ENCODE measurements at places on chromosomes 4 and X. TPM values are rescaled to one million over a fixed set of nuclear protein-coding genes. Genes with fewer than 3 reads are reported as not detected.

Gene MSMO1
- 34.6 TPM for total RNA-seq

Gene AKAP14
- not detected for total RNA-seq

Gene NIPAL1
- total RNA-seq: 1.1 TPM

- no peaks in the 10 kb centered on the region for H3K4me1 ChIP-seq
- no peaks in the 10 kb centered on the region for H3K27me3 ChIP-seq
- no peak overlapping the region for H3K27ac ChIP-seq
- H3K36me3 ChIP-seq: no peaks in the 10 kb centered on the region
- no peak for DNase-seq
Measured at GRCh38 chr4:13137390-13137789, 346.8 kb downstream of the RAB28 start.

GRCh38 chrX:137426695-137427425 is 139.1 kb upstream of the ZIC3 start:
- no peak for DNase-seq
- no peaks in the 10 kb centered on the region for H3K27me3 ChIP-seq
- H3K36me3 ChIP-seq: no peaks in the 10 kb centered on the region
- H3K27ac ChIP-seq: no peak overlapping the region
- no peak overlapping the region for H3K4me3 ChIP-seq

- H3K4me3 ChIP-seq: no peak overlapping the region
- no peaks in the 10 kb centered on the region for H3K36me3 ChIP-seq
- DNase-seq: no peak
Measured at GRCh38 chr4:18850867-18851266, 829.3 kb upstream of the LCORL start.

Gene RTL5
- total RNA-seq: 21.0 TPM

Gene NHS
- total RNA-seq: not detected

DNA sequence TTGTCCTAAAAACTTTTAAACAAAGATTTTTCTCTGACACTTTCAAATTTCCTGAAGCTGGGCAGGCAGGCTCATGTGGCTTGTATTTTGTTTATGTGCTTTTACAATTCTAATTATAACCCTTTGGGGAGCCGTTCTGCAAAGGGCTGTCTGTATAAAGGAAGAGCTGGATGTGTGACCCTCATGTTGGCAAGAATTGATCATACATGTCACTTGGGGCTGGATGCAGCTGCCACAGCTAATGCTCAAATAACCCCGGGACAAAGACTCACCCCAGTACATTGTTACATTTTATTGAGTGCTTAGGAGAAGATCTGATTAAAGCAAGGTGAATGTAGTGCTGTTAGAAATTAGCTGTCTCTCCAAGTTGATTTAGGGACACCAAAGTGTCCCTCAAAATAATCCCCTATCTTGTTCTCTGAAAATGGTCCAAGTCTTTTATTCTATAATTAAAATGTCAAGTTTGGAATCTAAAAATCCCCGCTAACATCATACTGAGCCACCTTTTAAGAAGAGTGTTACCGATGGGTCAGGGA is 13.0 kb upstream of the DAPP1 start:
- no peaks in the 10 kb centered on the region for H3K36me3 ChIP-seq
- H3K27me3 ChIP-seq: peaks cover 30% of the 10 kb centered on the region
- no peak for DNase-seq
- H3K4me1 ChIP-seq: peaks cover 6% of the 10 kb centered on the region

Gene SPON2
- total RNA-seq: 3.8 TPM

Gene TMEM31
- not detected for total RNA-seq

- H3K27me3 ChIP-seq: no peaks in the 10 kb centered on the region
- H3K36me3 ChIP-seq: no peaks in the 10 kb centered on the region
- H3K4me1 ChIP-seq: peaks cover 1% of the 10 kb centered on the region
- H3K27ac ChIP-seq: no peak overlapping the region
Measured at GRCh38 chr4:73019462-73020047, 50.0 kb downstream of the COX18 start.

DNA sequence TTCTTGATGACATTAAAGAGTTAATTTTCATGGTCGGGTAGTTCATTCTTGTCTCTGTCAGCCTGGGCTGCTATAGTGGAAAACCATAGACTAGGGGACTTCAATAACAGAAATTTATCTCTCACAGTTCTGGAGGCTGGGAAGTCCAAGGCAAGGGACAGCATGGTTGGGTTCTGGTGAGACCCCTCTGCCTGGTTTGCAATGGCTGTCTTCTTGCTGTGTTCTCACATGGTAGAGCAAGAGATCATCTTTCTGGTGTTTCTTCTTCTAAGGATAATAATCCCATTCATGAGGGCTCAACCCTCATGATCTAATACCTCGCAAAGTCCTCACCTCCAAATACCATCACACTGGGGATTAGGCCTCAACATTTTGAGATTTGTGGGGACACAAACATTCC is 50.1 kb downstream of the RHOH start:
- peaks cover 48% of the 10 kb centered on the region for H3K36me3 ChIP-seq
- peaks cover 64% of the 10 kb centered on the region for H3K4me1 ChIP-seq
- no peak overlapping the region for H3K4me3 ChIP-seq
- peak overlapping the region; percentile 69 for H3K27ac ChIP-seq
- DNase-seq: no peak
- no peaks in the 10 kb centered on the region for H3K27me3 ChIP-seq

DNA sequence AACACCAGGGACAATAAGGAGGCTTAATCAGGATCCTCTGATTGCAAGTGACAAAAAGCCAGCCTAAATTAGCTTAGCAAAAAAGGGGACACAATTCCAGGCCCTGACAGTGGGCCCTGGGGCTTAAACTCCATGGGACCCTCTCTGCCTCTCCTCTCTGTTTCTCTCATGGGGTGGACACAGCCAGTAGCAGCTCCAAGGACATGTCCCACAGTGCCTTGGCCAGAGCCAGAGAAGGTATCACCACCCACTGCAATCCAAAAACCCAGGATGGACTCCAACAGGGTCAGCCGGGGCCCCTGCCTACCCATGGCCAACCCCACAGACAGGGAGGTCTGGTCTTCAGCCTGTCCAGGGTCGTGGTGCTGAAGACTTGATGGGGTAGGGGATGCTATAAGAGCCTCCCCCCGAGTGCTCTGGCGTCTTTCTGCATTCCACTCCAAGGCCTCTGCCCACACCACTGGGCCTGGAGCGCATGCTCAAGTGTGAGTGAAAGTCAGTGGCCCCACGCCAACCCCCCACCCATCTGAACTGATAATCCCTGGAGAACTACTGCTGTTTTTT is 19.7 kb upstream of the PPP2R2C start:
- H3K27ac ChIP-seq: no peak overlapping the region
- H3K27me3 ChIP-seq: no peaks in the 10 kb centered on the region
- no peaks in the 10 kb centered on the region for H3K4me1 ChIP-seq
- H3K4me3 ChIP-seq: no peak overlapping the region

GRCh38 chr4:2933566-2934076 is 29.6 kb downstream of the NOP14 start:
- peaks cover 39% of the 10 kb centered on the region for H3K4me1 ChIP-seq
- peak overlapping the region; percentile 65 for H3K4me3 ChIP-seq
- DNase-seq: no peak
- H3K27ac ChIP-seq: peak overlapping the region; percentile 92

Gene FAM184B
- total RNA-seq: not detected

DNA sequence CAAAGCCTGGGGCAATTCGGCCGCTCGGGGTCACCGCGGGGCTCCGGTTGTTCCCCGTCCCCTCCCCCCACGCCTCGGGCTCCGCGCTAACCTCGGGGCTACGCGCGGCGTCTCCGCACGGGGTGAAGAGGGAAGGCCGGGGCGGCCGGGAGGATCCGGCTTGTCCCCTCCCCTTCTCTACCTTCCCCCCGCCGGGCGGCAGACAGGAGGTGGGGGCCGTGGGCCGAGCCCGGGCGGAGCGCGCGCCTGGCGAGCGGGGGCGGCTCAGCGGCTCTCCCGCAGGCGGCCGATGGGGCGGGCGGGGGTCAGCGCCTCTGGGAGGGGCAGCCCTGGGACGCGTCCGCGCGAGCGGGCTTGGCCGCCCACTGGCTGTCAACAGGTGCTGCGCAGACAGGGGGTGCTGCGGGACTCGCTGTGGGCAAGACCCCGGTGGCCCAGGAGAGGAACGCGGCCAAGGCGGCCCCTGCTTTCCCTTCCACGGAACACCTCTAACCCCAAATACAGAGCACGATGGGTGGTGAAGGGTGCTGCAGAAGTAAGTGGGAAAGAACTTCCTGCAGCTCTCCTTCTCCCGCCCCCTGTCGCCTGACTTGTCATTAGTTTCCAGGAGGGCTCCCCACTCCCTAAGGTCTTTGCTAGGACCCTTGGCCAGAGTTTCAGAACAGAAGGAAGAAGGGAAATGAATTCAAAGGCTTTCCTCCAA is at the start of gene PDGFC:
TSS of gene PDGFC (minus strand) at position 124 of the 703 bp plus-strand sequence. CDS start 896 bp downstream, outside the sequence.
- H3K36me3 ChIP-seq: no peaks in the 10 kb centered on the region
- no peak within 1 kb of the TSS for H3K27ac ChIP-seq
- peak within 1 kb of the TSS; percentile 32 for H3K4me3 ChIP-seq
- DNase-seq: peak; percentile 13
- peaks cover 9% of the 10 kb centered on the region for H3K4me1 ChIP-seq

DNA sequence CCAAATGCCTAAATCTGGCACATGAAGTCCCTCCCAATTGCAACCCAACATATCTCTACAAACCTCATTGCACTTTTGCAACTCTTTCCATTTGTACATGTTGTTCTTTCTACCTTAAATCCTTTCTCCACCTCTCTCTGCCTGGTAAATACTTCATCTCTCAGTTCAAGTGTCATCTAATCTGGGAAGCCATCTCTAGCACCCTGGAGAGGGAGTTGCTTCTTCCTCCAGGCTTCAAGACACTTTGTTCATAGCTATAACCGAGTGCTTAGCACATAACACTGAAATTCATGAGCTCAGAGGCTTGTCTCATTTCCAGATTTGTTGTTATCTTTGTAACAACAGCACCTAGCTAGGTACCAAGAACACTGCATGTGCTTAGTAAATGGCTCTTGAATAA is 114.8 kb upstream of the NAP1L5 start:
- no peak overlapping the region for H3K27ac ChIP-seq
- no peaks in the 10 kb centered on the region for H3K4me1 ChIP-seq
- no peak overlapping the region for H3K4me3 ChIP-seq

DNA sequence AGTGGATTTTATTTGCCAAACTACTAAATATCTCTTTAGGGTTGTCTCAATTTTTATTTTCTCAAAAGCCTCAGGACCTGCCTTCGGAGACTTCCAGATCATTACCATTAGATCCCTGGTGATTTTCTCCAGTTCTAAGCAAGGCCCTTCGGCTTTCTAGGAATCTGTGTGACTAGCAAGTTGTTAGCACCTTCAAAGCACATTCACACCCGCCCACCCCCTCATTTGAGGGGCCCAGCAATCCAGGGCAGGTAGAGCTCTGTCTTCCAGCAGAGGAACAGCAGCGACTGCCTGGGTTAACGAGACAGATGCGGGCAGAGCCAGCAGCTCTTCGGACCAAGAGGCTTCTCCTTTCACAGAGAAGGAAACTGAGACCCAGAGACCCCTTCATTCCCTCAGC is 2.0 kb downstream of the WDR1 start:
- peak overlapping the region; percentile 98 for H3K27ac ChIP-seq
- no peaks in the 10 kb centered on the region for H3K27me3 ChIP-seq
- H3K4me3 ChIP-seq: no peak overlapping the region
- peaks cover 56% of the 10 kb centered on the region for H3K36me3 ChIP-seq

DNA sequence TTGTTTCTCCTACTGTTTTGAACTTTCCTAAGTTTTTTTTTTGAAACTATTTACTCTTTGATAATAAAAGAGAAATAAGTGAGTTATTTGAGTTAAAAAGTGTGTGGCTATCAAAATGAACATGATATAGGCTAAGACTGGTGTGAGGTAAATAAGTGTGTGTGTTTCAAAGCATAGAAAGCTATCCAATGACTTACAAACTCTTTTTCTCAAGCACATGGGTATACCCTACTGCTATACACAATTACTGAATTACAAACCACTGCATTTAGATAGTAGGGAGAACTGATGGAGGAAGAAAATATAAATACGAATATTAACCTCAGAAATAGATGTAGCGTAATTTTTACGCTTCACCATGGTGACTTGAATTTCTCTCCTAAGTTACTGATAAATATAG is 305.8 kb upstream of the ANXA10 start:
- H3K4me1 ChIP-seq: no peaks in the 10 kb centered on the region
- no peaks in the 10 kb centered on the region for H3K27me3 ChIP-seq
- H3K36me3 ChIP-seq: no peaks in the 10 kb centered on the region
- DNase-seq: no peak
- no peak overlapping the region for H3K27ac ChIP-seq
- H3K4me3 ChIP-seq: no peak overlapping the region

DNA sequence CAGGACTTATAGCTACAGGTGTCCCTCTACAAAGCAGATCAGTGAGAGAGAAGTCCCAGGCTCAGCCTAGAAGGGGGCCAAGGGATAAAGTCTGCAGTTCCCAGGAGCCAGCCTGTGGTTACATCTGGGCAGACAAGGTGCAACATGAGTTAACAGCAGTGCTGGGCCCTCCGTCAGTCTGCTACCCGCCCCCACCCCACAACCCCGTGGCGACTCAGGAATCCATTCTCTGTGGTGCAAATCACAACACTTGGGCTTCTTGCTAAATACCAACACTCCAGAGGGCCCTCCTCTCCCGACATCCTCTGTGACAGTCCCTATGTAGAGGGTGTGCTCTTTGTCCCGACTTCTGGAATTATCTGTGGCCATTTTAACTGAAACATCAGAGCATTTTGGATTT is 13.8 kb downstream of the GPM6B start:
- no peaks in the 10 kb centered on the region for H3K4me1 ChIP-seq
- H3K4me3 ChIP-seq: no peak overlapping the region
- H3K36me3 ChIP-seq: no peaks in the 10 kb centered on the region
- H3K27me3 ChIP-seq: no peaks in the 10 kb centered on the region
- DNase-seq: no peak
